ENCODE measurements at places on chromosomes 6 and 20.

DNA sequence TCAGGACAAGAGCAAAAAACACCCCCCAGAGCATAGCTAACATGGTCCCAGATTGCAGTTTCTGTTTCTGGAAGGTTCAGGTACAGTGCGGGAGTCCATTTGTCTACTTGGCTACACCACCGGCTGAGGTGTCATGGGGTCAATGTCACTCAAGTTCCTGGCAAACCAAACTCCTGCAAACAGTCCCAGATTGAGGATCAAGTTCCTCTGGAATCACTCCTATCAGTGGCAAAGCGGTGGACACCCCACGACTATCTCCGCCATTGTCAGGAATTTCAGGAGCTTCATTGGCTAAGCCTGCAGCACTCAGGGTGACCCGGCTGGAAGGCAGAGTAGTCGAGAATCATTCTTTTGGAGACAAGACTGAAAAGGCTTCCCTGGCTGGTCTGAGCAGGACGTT is 41.8 kb downstream of the SLC22A1 start:
- DNase-seq = no peak

- peak; percentile 89 for DNase-seq
These were observed 12.8 kb upstream of the DNAAF9 start for GRCh38 chr20:3420211-3420707.

GRCh38 chr20:9928281-9928737 is 89.4 kb upstream of the PAK5 start:
- DNase-seq = no peak

- DNase-seq = peak; percentile 43
These were observed 8.8 kb downstream of the MDFI start for GRCh38 chr6:41647061-41647511.

DNA sequence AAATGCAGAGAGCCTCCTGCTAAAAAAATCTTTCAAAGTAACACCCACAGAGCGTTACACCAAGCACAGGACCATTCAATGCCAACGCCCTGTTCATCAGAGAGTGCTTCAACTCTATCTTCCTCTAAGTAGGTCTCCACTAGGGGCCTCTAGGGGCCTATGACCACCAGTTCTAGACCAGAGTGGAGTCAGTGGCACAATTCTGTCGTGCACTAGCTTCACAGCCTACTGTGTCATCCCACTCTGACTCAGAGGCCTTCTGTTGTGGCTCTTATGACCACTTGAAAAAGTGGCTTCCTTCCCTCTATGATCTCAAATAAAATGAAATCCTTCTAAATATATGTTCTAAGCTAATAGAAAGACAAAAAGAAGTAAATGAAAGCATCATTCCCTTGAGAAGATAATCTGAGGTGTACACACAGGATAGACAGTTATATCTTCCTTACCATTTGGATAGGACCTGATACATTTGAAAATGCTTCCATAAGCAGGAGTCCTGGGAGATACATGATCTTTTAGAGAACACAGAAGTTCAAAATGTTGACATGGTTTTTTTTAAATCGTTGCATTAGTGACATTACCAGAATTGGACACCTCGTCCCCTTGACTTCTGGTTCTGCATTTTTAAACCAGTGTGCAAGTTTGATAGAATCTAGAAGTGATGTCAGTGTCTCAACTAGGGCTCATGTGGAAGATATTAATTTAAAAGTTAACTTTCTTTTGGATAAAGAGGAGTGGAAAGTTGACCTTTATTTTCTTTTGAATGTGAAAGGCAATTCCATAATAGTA is 151.9 kb downstream of the SH3BGRL2 start:
- no peak for DNase-seq

DNA sequence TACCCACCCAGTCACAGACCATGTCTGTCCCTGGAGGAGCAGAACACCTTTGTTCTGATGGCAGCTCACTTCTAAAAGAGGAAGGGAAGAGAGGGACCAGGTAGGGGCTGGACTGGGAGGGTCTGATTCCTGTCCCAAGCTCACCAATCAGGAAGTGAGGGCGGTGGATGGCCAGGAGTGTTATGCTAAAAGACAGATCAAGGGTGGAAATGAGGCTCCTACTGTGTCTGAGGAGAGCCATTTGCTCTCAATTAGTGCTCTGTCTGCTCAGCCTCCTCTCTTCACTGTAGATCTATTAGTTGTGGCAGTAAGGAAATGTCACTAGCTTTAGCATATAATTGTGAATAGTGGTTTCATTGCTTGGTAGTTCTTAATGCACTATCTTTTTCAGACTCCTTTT is 72.5 kb downstream of the ARMC2 start:
- no peak for DNase-seq

DNA sequence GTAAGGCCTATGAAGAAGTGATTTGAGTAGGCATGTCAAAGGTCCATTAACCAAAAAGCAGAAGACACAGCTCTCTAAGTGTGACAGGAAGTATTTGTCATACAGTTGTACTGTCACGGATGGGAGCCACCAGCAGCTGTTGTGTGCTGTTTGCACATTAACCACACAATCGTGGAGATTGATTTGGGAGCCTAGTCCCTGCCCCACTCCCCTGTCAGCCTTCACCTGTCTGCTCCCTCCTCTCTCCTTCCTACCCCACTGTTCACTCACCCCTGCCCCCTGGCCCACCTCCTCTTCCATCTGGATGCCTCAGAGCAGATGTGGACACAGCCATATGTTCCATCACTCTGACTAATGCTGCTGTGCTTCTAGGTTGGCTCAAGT is 124.7 kb upstream of the SPACA1 start:
- DNase-seq = no peak

DNA sequence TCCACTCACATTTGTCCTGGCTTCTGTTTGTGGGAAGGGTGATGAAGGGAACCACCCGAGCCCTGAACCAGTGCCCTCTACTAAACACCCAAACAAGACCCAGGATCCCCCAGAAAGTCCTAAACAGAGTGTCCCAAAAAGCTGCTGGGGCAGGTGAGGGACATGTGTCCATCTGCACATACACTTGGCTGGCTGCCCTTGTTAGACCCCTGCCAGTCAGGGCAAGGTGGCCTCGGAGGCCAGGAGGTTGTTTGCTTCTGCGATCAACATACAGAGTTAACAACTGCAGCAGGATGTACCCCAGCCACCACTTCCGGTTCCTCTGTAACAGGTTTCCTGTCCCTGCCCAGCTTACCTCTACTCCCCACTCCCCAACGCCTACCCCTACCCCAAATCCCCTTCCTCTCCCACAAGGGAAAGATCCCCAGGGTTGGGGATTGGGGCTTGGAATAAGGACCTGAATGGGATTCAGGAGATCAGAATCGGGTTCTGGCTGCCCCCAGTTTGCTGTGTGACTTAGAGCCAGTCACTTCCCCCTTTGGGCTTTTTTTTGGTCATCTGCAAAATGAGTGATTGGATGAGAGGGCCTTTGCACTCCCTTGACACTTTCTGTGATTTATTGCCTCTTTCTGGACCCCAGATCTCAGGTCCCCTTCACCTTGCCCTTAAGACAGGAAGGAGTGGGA is 13.9 kb downstream of the DEF6 start:
- DNase-seq = no peak

DNA sequence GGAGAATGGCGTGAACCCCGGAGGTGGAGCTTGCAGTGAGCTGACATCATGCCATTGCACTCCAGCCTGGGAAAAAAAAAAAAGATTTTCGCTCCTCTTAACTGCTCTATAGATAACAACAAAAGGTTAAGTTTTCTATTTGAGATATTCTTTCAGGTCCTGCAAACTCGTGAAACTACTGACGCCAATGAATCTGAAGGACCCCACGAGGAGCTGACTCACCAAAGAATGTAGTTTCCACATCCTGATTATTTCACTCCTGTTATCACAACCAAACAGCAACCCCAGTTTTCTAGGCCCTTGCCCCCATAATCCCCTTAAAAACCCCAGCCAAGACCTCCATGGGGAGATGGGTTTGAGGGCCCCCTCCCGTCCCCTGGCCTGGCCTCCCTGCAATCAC is 58.7 kb downstream of the OTOR start:
- no peak for DNase-seq

DNA sequence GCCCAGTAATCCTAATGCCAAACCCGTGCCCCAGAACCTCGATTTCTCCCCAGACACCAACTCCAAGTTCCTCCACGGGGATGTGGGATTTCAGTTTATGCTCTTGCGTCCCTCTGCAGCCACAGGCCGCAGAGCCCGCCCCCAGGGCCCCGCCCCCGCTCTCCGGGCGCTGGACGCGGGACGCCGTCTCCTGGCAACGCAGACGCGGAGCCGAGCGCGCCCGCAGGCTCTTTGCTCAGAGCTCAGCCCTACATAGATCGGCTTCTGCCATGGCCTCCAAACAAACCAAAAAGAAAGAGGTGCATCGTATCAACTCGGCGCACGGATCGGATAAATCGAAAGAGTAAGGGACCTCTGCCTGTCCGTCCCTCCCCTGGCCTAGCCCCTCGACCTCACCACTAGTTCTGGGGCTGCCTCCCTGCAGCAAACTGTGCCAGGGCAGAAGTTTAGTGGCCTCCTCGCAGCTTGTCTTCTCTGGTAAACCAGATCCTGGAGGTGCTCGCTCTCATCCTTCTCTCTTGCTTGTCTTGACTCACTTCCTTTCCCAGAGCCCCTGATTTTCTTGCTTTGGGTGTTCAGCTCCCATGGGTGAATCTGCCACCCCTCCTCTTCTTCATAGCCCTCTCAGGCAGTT is at the start of gene ADGB:
Gene ADGB (plus strand): TSS at position 201 of the 634 bp plus-strand sequence. CDS start 69 bp downstream, at position 270.
- peak; percentile 52 for DNase-seq

DNA sequence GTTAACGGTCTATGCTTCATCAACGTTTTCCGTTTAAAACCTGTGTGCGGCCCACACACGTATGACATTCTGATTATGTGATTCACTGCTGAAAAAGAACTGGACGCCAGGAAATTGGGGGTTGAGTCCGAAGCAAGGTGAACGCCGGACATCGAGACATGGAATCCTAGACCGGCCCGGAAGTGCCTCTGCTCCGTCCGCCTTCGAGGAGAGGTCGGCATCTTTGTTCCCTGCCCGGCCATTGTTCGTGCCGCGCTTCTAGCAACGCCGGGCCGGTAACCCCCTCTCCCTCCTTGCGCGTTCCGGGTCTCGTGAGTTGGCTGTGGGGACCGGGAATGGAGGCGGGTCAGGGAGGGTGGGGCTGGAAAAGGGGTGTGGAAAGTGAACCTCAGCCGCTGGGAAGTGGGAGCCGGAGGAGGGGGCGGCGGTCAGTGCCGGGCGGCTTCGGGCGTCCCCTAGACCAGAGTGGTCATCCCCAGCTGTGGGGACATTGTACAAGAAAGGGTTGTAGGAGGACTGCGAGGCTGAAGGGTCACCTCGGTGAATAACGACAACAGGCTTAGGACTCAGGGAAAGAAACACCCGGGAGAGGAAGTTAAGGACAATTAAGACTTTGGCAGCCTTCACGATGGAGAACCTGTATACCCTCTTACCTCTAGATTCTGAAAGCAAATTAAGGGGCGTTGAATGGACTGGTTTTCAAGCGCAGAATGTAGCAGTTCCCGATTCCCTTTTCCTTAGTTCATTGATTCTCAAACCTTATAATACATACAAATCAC is at the start of gene ZSCAN9:
Gene ZSCAN9 (plus strand): TSS at position 220 of the 779 bp plus-strand sequence. CDS start 1,810 bp downstream, outside the sequence.
- peak; percentile 94 for DNase-seq

GRCh38 chr6:48378884-48379407 is 267.9 kb upstream of the PTCHD4 start:
- DNase-seq = no peak

GRCh38 chr20:6925744-6926278 is 158.3 kb downstream of the BMP2 start:
- DNase-seq = no peak

GRCh38 chr20:46013829-46014516 is 5.3 kb downstream of the MMP9 start:
- no peak for DNase-seq

DNA sequence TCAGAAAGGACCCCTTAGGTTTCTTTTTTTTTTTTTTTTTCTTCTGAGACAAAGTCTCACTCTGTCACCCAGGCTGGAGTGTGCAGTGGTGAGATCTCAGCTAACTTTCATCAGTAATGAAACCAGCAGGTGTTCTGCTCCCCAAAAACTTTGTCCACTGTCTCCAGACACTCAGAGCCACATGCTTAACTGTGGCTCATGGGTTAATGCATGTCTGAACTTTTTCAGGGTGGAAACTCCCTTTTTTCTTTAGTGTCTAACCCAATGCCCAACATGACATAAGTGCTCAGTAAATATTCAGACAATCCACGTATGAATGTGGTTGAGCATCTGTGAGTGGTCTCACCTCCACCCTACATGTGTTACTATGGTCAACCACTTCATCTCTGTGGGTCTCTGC is 45.4 kb downstream of the MYB start:
- DNase-seq = no peak

DNA sequence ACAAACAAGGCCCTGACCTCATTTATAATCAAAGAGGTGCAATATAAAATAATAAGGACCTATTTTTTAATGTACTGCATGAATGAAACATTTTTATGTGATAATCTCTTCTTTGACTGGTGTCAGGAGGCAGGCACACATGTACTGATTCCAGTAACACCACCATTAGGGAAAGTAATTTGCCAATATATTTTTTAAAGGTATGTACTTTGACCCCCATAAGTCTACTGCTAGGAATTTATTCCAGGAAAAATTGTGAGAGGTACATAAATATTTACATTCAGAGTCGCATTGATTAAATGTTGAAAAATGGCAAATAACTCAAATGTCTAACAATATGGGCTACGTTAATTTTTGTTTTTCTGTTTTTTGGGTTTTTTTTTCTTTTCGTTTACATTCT is 325.4 kb upstream of the PRDM1 start:
- DNase-seq = no peak

GRCh38 chr6:80156221-80156620 is 49.8 kb downstream of the BCKDHB start:
- no peak for DNase-seq

DNA sequence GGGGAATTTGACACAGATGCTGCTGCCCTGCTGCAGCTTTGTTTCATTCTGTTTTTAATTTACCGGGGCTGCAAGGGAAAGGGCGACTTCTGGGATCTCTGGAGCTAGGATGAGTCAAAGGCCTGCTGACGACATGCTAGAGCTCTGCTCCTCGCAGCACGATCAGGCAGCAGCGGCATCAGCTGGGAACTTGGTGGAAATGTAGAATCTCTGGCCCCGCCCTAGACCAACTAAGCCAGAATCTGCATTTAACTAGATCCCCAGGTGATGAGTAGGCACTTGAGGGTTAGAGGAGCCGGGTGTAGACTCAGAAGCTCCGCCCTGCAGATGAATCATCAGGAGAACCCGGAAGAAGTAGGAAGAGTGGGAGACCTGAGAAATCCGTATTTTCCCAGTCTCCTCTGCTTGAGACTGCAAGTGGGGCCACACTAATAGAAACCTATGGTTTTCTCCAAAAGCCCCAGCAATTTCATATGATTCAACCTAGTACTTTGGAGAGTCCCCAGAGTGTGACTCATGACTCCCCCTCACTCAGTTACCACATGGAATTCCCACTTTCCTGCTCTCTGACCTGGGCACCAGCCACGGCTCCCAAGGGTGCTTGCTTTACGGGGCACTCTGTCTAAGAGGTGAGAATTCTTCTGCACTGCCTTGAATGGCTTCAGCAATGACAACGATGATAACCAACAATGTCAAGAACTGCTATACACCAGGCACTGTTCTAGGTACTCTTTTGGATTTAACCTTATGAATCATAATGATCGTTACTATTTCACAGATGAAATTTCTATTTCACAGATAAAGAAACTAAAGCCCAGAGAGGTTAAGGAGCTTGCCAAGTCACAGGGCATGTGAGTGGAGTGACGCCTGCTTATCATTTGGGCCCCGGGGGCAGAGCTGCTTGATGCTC is 18.1 kb downstream of the TUBB2B start:
- peak; percentile 98 for DNase-seq

GRCh38 chr6:26026833-26027490 is 60.3 kb upstream of the HFE start:
- peak; percentile 97 for DNase-seq

Data from foreskin fibroblast (primary cell).